ENCODE measurements at places on chromosomes 1 and 21.

GRCh38 chr1:246170574-246171261 lies 336.4 kb downstream of the SMYD3 start:
- DNase-seq = no peak

GRCh38 chr1:196323869-196324268 lies 284.4 kb downstream of the KCNT2 start:
- no peak for DNase-seq

DNA sequence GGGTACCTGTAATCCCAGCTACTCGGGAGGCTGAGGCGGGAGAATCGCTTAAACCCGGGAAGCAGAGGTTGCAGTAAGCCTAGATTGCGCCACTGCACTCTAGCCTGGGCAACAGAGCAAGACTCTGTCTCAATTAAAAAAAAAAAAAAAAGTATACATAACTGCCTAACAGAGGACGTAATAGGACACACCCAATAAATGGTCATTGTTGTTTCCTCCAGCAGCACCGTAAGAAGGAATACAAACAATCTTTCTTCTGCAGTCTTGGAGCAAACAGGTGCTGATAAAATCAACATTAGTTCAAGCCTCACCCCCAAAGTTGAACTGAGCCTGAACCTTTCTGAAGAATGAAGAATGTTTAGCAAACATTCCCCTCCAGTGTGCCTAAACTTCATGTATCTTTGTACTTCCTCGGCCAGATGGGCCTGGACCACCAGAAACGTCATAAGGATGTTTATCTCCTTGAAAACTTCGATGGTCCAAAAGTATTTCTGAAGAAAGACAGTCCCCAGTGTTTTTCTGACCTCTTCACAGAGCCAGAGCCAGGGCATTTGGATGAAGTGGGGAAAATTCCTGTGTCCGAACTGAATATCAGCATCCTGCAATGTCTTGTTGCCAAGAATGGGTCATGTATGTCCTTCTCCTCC lies 136.8 kb upstream of the F3 start:
- no peak for DNase-seq

DNA sequence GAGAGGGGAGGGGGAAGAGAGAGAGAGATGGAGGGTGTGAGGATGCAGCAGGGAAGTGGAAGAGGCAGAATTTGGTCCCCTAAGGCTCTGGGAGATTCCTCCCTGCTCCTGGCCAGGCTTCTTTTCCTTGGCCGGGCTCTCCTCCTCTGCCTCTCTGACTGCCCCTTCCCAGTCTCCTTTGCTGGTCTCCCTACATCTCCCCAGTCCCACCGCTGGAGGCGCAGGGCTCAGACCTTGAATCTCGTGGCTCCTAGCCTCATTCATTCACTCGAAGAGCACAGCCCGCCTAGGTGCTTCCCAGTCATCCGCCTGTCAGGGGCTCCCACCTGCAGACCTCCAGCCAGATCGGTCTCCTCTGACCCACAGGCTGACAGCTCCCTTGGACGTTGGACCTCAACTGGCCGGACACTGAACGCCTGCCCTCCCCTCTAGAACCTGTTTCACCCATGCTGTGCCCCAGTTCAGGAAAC lies 76.5 kb downstream of the VWA5B1 start:
- peak; percentile 45 for DNase-seq

- DNase-seq = peak; percentile 79
Observed at GRCh38 chr1:25182629-25183028, 49.7 kb downstream of the SYF2 start.

- peak; percentile 55 for DNase-seq
Observed at GRCh38 chr1:162994921-162995320, 74.2 kb upstream of the RGS4 start.

DNA sequence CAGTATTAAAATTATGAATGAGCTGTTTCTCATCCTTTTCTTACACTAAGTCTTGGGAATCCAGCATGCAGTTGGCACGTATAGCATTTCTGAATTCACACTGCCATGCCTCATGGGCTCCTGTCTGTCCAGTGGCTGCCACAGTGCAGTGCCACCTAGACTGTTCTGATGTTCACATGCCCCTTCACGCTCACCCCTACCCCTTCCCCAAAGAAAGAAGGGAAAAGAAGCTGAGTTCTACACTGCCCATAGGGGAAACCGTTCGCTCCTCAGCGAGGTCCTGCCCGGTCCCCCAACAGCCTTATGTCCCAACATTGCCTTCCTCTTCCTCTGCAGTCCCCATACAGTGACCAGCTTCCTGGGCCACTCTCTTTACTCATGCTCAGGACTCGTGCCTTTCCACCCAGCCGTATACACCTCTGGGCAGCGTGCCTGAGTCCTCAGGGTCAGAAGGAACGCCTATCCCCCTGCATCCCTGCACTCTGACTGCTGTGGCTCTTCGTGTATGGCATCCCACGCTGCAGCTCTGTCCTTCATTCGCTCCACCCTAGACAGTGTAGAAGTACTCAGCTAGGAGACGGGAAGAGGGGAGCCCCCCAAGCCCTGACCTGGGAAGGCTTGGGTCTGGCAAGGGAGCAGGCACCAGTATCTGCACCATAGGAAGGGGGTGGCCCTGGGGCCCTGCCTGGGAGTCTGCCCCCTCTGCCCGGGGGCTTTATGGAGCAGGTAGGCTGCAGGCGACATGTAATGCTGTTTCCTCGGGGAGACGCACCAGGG lies 24.1 kb upstream of the ARF1 start:
- no peak for DNase-seq

GRCh38 chr1:9942399-9942938 lies 722 bp downstream of the LZIC start:
- DNase-seq = peak; percentile 72

- no peak for DNase-seq
Observed at GRCh38 chr1:22955146-22955545, 17.5 kb downstream of the LACTBL1 start.

GRCh38 chr1:10378081-10378841 lies 20.6 kb upstream of the PGD start:
- peak; percentile 95 for DNase-seq

DNA sequence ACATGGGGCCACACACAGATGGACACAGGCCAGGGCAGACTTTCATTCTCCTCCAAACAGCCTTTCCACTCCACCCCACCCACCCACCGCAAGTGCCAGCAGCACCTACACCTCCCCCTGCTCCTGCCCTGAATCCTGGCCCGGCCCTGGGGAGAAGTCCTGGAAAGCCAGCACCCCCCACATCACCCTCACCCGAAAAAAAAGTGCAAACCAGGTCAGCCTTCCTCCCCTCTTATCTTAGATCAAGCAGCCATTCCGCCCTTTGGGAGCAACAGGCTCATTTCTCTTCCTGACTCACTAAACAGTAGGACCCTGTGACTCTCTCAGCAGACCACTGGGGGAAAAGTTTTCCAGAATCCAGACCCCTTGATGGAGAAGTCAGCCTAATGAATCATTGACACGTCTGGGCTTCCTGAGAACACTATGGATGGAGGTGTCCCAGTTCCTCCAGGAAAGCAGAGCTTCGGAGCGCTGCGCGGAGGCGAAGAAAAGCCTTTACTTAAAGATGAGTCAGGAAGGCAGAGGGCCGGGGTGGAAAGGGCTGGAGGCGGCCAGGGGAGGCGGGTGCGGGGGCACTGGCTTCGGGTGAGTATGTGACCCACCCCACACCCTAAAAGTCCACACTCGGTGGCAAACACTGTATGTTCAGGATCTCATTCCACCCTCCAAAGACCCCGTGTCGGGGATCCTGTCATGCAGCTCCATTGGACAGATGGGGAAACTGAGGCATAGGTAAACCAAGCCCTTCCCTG lies 588.7 kb downstream of the MATN1 start:
- DNase-seq = no peak

DNA sequence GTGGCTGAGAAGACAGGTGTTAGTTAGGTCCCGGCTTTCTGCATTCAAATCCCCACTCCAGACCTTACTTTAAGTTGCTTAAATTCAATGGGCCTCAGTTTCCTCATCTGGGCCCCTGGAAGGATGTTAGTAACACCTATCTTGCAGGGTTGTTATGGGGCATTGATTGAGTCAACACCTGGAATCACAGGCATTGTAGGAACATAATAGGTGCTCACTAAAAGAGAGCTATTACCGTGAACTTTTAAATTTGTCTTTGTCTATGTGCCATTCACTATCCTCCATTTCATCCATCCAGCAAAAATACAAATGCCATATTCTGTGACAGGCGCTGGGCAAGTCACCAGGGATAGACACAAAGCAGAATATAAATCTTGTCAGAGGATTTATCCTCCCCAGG lies 10.5 kb upstream of the MAPKAPK2 start:
- no peak for DNase-seq

DNA sequence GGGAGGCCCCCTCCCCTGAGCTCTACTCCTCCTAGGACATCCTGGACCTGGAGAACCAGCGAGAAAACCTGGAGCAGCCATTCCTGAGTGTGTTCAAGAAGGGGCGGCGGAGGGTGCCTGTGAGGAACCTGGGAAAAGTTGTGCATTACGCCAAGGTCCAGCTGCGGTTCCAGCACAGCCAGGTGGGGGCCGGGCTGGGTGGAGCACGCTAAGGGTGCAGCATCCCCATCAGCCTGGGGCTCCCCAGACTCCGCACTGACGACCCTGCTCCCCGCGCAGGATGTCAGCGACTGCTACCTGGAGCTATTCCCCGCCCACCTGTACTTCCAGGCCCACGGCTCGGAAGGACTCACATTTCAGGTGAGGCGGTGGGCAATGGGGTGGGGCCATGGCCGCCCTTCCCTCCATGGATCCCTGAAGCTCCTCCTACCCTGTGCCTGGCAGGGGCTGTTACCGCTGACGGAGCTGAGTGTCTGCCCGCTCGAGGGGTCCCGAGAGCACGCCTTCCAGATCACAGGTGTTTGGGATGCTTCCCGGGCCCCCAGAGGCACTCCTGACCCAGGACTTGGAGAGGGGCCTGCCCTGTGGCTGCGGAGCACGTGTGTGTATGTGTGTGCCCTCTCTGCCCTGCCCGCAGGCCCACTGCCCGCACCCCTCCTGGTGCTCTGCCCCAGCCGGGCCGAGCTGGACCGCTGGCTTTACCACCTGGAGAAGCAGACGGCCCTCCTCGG lies 4.1 kb downstream of the PLEKHN1 start:
- DNase-seq = no peak

DNA sequence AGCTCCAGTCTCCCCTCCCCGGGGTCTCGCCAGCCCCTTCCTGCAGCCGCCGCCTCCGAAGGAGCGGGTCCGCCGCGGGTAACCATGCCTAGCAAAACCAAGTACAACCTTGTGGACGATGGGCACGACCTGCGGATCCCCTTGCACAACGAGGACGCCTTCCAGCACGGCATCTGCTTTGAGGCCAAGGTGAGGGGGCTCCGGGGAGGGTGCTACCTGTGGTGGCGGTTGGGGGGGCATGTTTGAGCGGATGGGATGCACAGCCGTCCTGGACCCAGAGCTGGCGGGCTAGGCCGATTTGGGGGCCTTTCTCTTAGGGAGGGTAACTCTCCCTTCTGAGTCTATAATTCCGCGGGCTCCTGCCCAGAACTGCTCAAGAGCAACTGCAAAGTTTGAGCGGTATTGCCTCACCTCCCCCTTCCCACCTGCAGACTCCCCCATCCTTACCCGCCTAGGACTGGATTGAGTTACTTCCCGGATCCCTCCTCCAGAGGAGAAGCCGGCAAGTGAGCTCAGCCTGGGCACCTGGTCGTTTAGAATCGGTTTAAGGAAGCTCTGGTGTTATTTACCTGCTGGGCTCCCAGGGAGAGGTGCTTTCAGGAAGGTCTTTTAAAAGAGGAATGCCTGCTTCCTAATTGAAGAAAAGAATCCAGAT lies 730 bp downstream of the NOS1AP start:
- no peak for DNase-seq

DNA sequence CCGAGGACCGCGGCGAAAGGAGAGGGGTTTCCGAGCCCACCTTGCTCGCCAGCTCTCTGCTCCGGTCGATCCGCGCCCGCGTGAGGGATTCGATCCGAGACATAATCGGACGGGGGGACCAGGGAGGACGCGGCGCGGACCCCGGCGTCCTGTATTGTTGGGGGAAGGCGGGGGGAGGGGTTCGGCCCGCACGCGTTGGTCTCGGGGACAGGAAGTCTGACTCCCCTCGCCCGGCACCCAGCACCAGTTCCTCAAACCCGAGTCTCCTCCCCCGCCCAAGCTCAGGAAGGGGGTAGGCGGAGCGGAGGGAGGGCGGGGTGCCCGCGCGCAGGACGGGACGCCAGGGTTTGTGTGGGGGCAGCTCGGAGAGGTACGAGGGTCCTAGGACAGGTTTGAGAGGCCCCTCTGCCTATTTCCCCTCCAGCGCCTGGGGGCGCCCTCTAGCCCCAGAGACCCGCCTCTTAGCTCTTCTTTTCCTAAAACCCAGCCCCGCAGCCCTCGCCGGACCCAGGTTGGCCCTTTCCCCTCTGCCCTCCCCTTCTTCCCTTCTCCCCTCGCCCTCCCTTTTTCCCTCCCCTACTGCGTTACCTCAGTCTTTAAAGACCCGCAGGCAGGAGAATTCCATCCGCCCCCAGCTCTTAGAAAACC lies at the start of gene ARHGEF2:
Gene ARHGEF2 (minus strand): TSS at position 223 of the 648 bp plus-strand sequence. CDS start 120 bp downstream, at position 103.
- peak; percentile 64 for DNase-seq

GRCh38 chr1:94827434-94827833 lies 7.3 kb downstream of the SLC44A3 start:
- DNase-seq = no peak

GRCh38 chr1:214503553-214503952 lies 47.8 kb downstream of the PTPN14 start:
- DNase-seq = peak; percentile 54

DNA sequence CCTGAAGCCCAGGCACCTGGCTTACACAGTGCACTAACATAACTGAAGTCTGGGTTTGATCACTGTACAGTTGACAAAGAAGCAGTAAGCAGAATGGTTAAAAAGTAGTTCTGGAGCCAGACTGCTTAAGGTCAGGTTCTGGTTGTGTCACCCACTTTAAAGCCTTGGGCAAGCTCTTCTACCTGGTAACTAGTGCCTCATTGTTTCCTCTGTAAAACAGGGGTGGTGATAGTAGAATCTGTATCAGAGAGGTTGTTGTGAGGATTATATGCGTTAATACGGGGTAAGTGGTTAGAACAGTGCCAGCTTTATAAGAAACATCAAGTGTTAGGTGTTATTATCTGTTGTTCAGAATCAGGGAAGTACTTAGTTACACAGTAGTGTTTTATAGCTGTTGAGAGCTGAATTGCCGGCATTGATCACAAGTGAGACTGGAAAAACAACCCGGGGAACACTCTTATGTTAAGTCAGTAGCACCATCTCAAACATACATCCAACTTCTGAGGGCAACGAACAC lies 3.7 kb downstream of the BACH1 start:
- DNase-seq = peak; percentile 34

DNA sequence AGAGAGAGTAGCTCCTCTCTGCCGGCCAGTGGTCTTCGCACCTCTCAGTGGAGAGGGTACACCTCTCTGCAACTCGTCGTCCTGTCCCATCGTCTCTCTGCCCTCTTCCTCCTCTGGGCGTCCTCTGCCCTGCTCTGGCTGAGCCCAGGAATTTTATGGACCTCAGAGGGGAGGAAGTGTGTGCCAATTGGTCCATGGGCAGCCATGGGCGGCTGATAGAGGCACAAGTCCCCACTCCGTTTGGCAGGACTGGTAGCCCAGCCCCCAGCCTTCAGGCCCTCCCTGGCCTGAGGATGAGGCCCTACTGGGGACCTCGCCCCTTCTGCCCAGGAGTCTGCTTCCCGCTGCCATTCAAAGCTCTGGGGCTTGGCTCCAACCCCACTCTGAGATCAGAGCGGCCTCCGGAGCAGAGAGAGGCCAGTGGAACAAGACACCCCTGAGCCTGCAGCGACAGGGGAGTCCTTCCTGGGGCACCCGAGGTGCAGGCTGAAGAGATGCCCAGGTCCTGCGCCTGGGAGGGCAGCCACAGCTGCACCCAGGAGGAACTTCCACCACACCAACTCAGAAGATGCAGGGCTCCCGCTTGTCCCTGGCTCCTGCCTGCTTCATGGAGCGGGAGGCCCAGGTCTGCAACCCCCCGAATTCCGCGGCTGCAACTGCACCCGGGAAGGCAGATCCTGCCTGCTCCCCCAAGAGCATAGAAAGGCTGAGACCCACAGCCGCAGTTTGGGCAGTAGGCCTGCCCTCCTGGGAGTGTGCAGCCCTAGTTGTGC lies 659.9 kb downstream of the KCNT2 start:
- no peak for DNase-seq
